ENCODE measurements at places on chromosomes 1 and 21. TPM values are rescaled to one million over a fixed set of nuclear protein-coding genes. Genes with fewer than 3 reads are reported as not detected.

GRCh38 chr1:8133657-8134430 is 107.7 kb upstream of the ERRFI1 start:
- peak; percentile 85 for DNase-seq

Gene CNIH3
- total RNA-seq = 6.7 TPM

GRCh38 chr1:92820024-92820423 is 11.8 kb upstream of the RPL5 start:
- no peak for DNase-seq

DNA sequence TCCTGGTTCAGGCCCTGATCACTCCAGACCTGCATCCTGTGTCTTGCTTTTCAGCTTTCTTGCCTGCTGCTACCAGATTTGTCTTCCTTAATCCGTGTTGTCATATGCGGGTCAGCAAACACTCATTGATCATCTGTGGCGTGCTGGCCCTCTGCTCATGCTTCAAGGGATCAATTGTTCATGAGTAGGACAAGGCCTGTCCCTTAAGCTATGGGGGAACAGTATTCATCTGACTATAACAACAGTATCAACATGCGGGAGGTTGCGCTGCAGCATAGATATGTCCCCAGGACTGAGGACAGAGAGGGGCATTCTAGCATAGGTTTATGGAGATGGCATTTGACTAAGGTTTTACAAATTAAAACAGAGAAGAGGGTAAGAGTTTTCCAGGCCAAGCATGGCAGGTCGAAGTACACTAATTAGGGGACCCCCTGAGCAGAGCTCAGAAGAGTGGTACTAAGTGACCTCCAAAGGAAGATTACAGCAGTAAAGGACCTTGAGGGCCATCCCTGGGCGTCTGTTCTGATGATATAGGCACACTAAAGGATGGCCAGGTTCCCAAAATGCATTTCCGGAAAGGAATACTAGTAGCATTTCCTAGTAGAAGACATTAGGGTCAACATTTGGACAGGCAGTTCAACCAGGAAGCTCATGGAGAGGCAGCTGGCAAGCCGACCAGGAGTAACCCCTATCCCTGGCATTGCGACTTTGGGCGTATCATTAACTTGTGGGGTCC is 811 bp upstream of the ZNF672 start:
- peak; percentile 39 for DNase-seq

DNA sequence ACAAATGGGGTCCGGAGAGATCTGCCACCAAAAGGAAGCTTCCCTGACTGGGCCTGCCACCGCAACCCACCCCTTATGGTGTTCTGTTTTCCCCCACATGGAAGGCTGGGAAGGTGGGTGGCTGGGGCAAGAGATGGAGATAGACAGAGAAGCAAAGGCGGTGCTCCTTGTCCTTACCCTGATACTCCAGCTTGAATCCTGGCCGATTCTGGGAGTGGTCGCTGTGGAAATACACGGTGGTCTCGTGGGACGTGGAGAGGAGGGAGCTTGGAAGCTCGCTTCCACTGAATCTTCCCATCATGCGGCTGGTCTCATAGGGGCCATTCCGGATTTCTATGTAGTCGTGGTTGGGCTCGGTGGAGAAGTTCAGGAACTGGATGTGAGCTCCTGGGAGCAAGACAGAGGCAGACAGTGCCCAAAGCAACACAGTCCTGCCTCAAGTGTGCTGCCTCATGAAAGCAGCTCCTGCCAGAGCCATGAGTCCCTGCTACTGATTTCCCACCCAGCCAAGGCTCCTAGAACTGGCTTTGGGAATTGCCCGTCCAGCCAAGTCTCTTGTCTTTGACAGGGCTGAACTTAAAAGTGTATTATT is 138.5 kb downstream of the ZSCAN20 start:
- DNase-seq = no peak

DNA sequence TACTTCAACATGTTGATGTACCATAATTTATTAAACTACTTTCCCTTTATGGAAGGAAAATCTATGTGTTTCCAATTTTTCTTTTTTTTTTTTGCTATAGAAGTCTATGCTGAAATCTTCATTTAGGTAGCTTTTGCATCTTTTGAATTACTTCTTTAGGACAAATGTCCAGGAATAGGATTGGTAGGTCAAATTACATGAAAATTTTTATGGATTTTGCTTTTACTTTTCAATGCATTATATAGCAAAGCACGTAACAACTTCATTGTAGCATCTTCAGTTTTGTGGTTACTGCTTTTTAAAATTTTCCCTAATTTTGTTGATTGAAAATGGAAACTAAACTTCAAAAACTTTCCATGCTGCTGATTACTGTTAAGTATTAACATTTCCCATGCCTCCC is 12.0 kb upstream of the PLA2G2C start:
- DNase-seq = no peak

- DNase-seq = no peak
Measured at GRCh38 chr1:162889989-162890388, 29.0 kb upstream of the CCDC190 start.

DNA sequence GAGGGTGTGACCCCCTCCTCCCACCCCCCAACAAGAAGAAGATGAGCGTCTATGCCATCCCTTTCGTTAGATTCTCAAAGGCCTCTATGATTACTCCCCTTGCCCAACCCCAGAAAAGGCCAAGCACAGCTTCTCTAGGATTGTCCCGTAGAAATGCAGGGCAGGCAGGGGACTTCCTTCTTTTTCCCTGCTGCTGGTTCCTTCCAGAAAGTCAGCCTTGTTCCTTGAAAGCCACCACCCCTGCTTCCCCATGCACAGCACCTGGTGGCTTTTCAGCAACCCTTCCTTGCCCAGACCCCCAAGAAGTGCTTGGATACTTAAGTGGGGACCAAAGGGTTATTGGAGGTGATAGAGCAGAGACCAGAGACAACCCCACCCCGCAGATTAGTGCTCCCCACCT is 75.1 kb downstream of the ARHGEF10L start:
- no peak for DNase-seq

- DNase-seq = no peak
Measured at GRCh38 chr21:27168084-27168483, 201.2 kb upstream of the ADAMTS5 start.

DNA sequence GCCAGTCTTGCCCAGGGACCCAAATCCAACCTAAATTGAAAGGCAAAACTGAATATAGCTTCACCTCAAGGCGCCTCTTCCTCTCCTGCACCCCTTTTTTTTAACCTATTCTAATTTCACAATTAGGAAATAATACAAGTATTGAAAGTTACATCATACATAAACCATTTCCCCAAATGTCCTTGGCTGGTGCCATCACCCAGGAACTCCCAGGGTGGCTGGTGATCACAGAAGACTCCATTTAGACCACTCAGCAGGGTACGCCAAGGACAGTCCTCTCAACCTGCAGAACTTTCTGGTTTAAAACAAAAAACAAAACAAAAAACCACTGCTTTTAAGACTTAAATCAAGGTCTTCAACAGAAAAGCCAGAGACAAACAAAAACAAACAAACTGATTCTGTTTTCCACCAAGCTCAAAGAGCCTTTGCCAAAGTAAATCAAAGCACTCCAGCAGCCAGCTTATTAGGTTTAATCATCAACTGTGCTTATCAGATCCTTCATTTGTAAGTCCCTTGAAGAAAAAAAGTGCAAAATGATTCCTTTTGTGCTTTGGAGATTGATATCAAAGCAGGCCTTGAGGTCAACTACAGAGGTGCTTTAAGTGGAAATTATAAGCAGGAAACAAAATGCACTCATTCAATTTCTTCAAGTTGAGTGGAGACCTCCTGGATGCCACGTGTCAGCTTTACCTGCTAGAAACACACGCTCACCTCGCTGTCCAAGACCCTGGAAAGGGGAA is 113.0 kb downstream of the ETS2 start:
- no peak for DNase-seq

Gene SLC6A17
- total RNA-seq = not detected

DNA sequence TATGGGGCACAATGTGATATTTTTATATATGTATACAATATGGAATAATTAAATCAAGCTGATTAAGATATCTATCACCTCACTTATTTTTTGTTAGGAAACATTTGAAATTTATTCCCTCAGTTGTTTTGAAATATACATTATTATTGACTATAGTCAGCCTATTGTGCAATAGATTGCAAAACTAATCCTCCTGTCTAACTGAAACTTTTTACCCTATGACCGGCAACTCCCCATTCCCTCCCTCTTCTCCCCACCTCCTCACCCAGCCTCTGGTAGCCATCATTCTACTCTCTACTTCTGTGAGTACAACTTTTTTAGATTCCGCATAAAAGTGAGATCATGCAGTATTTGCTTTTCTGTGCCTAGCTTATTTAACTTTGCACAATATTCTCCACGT is 117.7 kb upstream of the SGIP1 start:
- no peak for DNase-seq

GRCh38 chr1:180117764-180118116 is 36.9 kb upstream of the QSOX1 start:
- no peak for DNase-seq

DNA sequence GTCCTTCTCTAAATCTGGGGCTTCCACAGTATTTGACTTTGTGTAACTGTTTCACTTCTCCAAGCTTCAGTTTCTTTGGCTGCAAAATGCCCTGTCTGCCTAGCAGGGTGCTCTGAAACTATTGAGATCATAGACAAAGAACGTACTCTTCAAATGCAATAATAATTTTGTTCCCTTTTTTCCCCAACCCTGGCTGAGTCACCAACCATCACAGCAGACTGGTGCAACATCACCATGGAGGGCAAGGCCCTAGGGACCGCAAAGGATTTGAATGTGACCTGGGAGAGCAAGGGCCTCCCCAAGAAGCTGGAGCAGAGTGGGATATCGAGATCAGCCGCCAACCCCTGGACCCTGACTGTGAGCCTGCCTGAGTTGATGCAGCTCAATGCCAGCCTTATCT is 115.0 kb downstream of the FCRL5 start:
- no peak for DNase-seq

DNA sequence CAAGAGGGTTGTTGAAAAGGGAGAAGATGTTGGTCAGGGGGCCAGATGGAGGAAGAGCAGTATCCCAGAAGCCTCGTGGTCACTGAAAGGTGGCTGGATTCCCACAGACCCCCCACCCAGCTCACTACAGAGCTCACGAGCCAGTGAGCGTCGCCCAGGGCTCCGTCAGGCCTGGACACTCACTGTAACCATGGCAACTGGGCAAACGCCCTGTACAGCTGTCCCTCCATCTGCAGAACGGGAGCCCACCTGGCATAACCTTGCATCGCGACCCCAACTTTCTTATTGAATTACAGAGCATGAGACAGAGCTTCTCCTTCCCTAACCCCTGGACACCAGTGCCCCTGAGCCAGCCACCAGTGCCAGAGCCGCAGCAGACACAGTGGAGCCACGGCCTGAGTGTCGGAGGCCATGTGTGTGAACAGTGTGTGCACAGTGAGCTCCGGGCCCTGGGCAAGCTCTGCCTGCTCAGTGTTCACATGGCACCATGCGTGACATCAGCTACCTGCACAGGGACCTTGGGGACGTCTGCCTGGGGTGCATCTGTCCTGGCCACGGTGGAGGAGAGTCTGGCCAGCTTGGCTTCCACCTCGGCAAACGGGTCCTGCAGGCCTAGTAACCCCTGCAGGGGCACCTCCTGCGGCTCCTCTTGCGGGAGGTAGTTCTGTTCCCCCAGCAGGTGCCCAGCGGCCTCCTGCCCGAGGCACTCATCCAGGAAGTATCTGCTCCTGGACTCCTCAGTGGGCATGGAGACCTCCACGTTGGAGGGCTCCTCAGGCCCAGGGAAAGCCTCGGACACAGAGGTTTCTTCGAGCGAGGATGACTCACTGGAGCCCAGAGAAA is 25.9 kb upstream of the DDOST start:
- no peak for DNase-seq

- DNase-seq = no peak
Measured at GRCh38 chr21:33367309-33367973, 35.8 kb upstream of the IFNGR2 start.

DNA sequence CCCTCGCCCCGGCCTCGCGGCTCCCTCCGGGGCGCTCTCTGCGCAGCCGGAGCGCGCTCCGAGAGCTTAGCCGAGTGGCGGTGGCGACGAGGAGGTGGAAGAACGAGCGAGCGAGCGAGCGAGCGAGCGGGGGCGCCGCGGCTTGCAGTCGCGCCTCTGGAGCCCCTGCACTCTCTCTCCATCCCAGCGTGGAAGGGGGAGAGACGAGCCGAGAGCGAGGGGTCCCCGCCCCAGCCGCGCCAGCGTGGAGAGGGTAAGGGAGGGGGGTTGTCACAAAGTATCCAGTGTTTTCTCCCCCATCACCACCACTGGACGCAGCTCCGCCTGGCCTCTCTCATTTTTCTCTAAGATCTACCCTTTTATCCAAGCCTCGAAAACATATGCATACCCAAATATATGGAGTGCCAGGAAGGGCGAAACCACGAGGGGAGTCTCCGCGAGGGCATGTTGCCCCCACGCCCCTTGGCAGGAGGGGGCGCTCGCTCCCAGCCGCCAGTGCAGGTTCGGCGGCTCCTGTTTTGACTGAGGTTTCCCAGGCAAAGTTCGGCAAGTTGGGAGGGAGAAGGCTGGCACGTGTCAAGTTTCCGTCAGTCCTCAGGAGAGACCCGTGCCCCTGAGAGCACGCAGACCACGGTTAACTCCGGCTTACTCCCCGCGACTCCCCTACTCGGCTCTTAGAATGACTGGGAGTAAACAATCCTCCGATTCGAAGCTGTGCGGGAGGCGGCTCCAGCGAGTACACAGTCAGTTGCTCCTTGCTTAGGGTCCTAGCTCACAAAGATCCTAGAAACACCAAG is 569 bp upstream of the DAB1 start:
- peak; percentile 63 for DNase-seq

DNA sequence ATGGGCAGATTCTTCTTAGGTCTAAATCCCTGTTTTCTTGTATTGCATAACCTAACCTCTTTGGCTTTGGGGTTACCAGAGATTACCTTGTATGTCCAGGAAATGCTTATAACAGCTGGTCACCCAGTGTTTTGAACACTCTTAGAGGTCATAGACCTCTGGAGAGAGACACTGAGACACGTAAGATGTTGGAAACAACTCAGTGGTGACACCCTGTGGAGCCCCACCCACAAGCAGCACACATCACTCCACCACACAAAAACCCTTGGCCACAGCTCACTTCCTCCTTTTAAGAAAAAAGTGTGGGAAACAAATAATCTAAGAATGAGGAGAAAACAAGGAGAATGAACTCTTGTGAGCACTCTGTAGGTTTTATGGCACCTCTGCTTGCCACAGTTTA is 26.3 kb upstream of the CYP4B1 start:
- DNase-seq = no peak

- no peak for DNase-seq
Measured at GRCh38 chr1:97061604-97062003, 340.0 kb downstream of the PTBP2 start.

Measured in sciatic nerve (tissue), 2 donors.